ENCODE measurements at places on chromosomes 4 and X.

DNA sequence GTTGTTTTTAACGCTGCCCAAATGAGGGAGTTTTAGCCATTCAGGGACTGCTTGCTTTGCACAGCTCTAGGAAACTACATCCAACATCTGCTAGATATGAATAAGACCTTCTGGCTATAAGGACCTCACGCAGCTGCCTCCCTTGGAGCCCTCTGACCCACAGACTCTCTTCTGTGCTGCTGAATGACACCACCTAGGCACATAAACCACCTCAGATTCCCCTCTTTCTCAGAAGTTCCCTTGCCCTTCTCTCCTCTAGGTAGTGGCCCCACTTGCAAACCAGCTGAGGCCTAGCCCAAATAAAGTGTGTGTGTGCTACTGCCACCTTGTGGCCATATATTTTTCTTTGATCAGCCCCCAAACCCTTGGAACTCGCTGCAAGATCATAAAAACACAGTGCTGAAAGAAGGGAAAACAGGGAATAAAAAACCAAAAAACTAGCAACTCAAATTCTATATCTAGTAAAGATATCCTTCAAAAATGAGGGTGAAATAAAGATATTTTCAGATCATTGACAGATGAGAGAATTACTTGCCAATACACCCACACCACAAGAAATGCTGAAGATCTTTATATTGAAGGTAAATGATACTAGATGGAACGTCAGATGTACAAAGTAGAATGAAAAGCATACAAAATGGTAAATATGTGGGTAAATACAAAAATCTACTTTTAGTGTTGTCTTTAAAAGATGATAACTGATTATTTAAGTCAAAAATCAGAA, 265.9 kb downstream of the ADAMTS3 start:
- no peak for DNase-seq

GRCh38 chr4:41943506-41943905, 8.3 kb downstream of the TMEM33 start:
- DNase-seq = no peak

GRCh38 chr4:185870366-185870765, 58.4 kb upstream of the SORBS2 start:
- no peak for DNase-seq

- no peak for DNase-seq
These were observed 204.1 kb downstream of the MAPK10 start for GRCh38 chr4:86155766-86156165.

DNA sequence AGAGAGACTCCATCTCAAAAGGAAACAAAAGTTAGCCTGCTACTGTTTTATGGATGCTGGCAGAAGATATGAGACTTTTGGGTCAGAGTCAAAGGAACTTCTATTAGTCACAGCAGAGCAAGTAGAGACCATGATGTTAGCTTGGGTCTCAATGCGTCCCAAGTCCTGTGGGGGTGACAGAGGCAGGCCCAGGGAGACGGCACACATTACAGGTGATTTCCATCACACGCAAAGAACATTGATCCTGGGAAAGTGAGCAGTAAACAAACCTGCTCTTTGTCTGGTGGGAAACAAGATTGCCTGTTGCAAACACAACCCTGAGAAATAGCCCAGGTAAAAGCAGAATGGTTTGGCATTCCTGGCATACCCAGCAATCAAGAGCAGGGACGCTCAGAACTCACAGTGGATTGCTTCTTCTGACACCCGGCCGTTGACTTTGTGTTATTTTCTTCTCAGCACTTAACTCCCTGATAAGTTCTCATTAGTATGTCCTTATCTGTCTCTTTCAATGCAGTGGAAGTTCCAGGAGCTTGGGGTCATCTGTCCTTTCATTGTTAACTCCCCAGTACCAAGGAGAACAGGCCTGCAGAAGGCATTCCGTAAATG, 51.2 kb upstream of the LGI2 start:
- no peak for DNase-seq

GRCh38 chrX:150542846-150543229, 25.6 kb upstream of the MTM1 start:
- no peak for DNase-seq

- no peak for DNase-seq
These were observed 132.3 kb downstream of the PDLIM5 start for GRCh38 chr4:94583914-94584641.

GRCh38 chrX:41796577-41796976, 72.6 kb downstream of the GPR82 start:
- DNase-seq = no peak

DNA sequence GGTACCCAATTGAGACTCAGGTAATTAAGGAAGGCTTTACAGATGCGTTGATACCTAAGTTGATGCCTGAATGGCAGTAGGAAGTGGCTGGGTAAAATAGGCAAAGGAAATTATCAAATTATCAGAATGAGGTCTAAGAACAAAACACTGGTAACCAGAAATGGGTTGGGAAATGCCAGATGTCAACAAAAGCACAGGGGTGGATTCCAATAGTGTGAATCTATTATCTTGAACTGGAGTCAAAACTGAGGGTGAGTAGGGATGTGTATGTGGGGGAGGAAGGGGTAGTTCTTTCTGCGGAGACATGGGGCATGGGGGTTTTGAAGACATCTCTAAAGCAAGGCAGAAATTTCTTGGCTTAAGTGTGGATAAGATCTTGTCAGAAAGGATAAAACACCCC, 16.0 kb upstream of the SEPTIN6 start:
- DNase-seq = no peak

DNA sequence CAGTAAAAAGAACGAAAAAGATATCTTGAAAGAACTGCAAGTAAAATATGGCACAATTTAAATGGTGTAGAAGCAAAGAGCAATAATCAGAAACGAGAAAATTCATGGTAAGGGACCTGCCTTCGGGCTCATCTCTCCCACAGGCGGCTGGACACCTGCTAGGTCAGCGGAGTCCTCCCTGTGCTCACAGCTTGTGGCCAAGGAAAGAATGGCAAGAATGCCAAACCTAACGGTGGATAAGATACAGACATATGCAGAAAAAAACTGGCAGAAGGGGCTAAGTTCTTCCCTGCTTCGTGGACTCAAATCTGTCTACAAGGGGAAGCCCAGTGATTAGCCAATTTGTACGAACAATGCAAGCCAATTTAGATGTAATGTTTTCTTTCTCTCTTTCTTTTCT, 152.1 kb upstream of the VCX start:
- no peak for DNase-seq

GRCh38 chrX:16999275-16999674, 52.8 kb downstream of the REPS2 start:
- no peak for DNase-seq

DNA sequence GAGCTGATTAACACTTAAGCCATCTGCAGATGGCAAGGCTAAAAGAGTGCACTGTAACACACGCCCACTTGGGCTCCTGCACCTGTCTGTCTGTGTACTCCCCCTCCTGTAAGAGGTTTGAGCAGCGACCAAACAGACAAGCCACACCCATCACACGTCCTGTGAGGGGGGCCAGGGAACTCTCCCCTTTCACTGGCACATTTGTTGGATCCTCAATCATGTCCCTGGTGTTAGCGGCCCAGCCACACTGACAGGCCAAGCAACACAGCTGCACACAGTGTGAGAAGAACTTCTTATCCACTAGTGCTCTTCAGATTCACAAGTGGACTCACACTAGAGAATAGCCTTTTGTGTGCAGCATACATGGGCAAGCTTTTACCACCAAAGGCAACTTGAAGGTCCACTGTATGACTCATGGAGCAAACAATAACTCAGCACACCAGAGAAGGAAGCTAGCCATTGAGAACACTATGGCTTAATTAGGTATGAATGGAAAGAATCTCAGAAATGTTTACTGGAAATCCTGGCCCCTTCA, 29.1 kb upstream of the UTP14A start:
- DNase-seq = no peak

GRCh38 chrX:98931216-98931615, 1478.9 kb downstream of the PCDH19 start:
- DNase-seq = no peak

DNA sequence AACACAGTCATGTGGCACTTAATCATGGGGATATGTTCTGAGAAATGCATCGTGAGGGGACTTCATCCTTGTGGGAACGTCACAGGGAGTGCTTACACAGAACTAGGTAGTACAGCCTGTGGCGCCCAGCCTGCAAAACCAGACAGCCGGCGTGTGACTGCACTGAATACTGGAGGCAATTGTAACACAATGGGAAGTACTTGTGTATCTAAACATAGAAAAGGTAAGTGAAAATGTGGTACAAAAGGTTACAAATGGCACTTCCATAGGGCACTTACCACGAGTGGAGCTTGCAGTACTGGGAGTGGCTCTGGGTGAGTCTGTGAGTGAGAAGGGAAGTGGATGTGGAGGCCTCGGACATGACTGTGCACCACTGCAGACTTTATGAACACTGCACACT, 5.2 kb downstream of the TLR3 start:
- DNase-seq = no peak

DNA sequence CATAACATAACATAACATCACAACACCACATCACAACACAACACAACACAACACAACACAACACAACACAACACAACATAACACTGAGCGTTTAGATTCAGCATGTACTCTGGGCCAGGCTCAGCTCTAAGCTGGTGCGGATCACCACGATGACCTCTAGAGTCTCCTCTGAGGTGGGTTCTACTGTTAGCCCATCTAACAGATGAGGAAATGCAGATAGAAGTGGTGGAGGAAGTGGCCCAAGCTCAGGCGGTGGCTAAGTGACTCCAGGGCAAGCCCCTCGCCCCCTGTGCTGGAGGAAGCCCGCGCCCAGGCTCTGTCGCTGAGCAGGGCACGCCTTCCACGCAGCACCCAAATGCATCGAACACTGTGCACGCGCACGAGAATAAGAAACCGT, 45.3 kb upstream of the CDKN2AIP start:
- DNase-seq = no peak

DNA sequence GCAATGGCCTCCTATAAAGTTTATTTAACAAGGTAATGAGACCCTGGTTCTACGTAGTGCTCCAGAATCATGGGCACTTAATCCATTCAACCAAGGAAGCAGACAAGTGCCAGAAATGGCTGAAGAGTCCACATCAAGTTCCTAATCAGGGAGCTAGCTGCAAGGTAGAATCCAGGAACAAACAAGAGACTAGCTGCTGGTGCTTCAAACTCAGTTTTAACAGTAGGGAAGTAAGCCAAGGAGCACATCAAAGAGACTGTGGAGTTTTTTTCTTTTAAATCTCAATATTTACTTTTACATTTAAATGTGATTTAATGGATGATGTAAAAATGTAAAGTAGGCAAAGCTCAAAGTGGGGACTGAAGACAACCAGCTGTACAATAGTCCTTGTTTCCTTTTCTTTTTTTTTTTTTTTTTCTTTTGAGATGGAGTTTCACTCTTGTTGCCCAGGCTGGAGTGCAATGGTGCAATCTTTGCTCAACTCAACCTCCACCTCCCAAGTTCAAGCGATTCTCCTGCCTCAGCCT, 630.4 kb downstream of the CCSER1 start:
- no peak for DNase-seq

DNA sequence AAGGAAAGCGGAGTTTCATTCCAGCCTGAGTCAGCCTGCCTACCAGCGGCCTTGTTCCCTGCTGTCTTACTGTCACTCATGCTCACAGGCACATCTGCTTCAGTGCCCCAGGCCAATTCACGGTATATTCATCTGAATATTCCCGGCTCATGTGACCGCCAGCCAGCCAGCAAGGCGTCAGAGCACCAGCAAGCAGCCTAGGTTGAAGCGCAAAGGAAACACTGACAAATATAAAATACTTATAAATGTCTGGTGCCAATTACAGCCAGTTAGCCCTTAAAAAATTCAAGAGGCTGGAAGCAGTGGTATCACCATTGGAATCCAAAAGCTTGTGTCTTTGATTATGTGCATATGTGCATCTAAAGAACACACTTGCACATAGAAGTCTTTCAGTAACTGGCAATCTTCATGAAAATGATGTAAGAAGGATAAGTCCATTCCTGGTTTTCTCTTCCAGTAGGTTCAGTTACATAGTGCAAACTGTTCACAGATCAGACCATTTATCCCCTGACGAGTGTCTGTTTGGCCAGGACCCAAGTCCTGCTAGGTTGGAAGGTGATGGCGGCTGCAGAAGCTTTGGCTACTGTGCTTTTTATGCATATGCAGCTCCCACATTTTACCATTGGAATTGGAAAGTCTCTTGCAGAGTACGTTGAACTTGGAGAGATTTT, 61.3 kb downstream of the LUZP4 start:
- DNase-seq = no peak

DNA sequence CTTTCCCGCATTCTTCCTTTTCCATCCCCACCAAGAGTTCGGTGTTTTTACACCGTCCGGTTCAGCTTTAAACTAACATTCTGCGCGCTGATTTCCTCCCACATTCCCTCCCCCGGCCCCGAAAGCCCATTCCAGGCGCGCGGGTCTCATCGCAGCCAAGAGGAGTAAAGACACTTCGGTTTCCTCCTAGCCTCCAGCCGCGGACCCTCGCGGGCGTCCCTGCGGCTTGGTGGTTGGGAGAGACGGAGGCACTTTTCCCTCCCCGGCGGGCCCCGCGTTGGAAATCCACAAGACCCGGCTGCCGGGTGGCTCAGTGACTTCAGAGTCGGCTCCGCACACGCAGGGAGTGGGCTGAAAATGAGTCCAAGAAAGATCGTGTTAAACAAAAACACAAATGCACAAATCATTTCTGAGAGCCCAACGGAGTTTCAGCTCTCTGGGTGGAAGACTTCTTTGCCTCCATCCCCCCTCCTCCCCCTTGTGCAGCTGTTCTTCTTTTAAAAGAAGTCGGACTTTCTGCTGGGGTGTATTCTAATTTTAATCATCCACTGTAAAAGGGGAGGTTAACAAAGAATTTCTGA, 2.0 kb upstream of the ARX start:
- no peak for DNase-seq

DNA sequence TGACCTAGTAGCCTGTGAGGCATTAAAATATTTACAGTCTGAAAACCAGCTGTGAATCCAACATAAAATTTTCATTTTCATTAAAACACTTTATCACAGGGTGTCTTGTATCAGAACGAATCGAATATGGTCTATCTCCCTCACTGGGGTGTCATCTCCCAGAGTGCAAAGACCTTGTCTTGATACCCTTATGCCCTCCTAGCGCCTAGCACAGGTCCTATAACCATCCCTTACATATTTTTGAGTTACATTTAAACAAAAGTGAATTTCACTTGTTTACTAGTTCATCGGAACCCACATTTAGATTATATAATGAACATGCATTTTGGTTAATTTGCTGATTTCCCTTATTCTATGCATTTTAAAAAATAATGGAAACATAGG, 14.0 kb downstream of the DIPK2B start:
- DNase-seq = no peak

- DNase-seq = no peak
These were observed 40.0 kb upstream of the PDGFRA start for GRCh38 chr4:54189140-54189539.

DNA sequence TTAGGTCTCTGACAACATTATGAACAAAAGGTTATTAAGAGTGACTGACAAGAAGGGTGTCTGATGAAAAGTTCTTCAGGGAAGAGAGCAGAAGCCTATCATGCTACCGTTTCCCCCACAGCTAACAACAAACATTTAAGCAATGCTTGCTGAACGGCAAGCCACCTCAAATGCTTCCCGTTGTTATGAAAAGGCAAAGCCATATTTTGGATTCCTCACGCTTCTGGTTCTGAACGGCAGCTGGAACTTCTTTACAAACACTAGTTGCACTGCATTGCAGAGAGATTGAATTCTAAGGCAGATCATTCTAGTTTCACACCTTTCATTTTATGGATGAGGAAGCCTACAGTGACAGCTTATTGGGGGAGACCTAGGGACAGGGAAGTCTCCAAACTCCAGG, 48.6 kb upstream of the NAP1L5 start:
- no peak for DNase-seq
